Coronary artery (tissue), 2 donors: ENCODE measurements at places on chromosomes 13 and 19.
A peak's percentile ranks its signal among the peaks of the same experiment; 100 is the strongest.

GRCh38 chr19:8041531-8041931 lies 11.0 kb upstream of the CCL25 start:
- DNase-seq: no peak

- no peak for DNase-seq
These were observed 290.4 kb downstream of the SLITRK6 start for GRCh38 chr13:85508683-85509329.

- DNase-seq: no peak
These were observed 7.8 kb downstream of the GPR183 start for GRCh38 chr13:99299256-99299919.

DNA sequence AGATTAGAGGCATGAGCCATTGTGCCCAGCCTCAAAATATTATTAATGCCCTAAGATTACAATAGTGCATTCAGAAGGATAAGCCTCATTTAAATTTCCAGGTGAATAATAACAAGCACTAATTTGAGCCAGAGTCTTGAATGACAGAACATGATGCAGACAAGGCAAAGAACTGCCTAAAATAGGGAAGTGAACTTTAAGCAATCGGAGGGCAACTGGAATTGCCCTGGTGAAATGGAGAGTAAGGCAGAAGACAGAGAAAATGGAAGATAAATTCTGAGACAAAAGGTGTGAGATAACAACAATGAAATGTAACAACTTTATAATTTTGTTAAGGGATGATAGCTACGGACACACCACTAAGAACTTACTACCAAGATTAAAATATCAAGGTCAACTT lies 199.9 kb downstream of the DIAPH3 start:
- DNase-seq: no peak

DNA sequence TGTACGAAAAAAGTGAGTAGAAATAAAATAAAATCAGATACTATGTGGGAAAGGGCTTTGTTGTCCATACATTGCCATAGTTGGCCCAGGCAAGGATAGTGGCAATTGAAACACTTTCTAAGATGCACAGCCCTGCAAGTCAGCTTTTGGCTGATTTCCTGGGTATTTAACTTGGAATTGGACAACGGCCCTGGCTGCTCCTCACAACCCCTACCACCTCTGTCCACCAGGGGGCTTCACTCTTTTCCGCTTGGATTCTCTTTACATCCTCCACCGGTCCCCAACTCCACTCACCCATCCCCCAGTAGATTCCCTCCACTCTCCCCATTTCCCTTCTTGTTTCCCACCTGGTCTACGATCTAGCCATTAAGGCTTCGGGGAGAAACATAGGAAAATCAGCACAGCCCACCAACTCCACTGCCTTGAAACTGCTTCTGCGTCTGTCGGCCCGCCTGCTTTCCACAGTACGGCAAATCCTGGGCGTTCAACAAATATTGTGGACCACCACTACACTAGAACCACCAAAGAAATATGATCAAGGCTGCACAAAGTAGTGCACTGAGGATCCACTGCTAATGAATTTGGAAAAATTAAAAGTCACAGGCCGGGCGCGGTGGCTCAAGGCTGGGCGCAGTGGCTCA lies 48.6 kb upstream of the GTF3A start:
- no peak for DNase-seq

GRCh38 chr13:110400786-110401533 lies 93.9 kb downstream of the COL4A2 start:
- DNase-seq: no peak

DNA sequence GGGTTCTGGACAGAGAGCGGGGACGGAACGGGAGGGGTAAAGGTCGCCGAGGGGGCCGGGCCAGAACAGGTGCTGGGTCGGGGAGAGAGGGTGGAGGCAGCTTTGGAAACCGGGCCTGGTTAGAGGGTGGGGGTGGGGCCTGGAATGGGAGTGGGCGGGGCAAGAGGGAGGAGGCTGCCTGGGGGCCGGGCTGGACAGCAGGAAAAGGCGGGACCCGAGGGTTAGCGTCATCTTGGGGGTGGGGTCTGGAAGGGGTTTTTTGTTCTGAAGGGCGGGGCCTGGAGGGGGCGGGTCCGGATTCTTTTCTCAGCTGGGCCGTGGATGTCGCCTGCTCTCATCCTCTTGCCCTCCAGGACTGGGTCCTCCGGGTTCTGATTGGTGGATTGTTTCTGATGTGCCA lies 4.3 kb upstream of the ZNF813 start:
- DNase-seq: no peak

DNA sequence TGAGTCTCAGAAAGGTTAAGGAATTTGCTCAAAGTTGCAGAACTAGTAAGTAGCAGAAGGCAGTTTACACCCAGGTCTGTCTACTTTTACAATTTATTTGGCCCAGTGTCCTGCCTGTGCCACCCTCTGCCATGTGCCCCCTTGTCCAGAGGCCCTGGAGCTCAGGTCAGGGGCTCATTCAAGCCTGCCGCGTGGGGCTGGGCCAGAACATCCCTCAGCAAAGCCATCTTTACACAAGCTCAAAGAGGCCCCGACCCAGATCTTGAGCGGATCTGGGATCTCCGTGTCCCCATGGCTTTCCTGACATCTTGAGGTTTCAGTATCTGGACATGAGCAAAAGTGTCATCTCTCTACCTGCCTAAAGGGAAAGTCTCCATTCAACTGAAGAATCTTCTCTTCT lies 76.4 kb upstream of the VSTM2B start:
- peak; percentile 24 for DNase-seq

DNA sequence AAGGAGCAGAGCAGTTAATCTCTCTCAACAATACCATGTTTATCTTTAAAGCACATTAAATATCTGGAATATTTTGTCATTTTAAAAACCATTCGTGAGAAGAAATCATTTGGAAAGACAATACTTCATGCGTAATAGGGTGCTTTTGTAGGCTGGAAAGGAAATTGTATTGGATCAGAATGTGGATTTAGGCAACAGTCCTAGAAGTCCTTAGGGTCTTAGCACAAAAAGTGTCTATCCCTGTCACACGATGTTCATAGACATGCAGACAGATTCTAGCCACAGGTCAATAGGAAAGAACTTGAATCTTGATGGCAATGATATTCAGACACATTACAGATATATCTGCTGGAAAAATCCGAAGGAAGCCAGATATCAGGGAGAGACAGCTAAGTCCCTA lies 156.0 kb downstream of the KCTD12 start:
- DNase-seq: no peak

DNA sequence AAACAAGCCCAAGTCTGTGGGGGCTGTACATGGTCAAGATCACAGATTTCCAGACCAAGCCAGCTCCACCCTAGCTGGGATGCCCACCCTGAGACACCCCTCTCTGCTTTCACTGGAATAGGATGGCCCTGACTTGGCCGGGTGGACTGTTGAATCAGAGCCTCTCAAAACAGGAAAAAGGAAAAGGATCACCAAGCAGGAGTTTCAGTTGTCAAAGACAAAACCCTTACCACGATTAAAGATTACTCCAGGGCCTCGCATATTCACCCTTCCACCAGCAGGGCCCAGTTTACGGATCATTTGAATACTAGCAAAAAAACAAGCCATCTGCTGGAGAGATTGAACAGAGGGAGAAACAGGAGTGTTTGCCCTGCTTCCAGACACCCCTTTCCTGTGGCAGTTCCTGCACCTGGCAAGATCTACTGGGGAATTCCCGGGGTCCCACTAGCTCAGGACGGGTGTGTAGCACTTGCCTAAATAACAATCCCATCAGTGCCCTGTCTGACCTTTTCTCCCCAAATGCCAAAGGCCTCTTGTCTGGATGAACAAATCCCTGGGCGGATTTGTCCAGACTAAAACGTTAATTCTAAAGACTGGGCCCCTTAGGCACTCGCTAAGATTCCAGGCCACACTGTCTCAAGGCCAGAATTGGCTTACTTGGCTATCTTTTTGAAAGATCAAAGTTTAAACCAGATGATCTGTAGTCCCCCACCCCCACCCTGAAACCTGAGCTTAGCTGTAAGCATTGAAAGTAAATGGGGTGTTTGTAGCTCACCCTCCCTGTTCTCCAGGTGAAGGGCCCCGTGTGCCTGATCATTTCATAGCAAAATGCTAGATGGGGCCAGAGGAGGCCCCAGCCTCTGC lies 38.4 kb downstream of the ACTN4 start:
- DNase-seq: no peak

DNA sequence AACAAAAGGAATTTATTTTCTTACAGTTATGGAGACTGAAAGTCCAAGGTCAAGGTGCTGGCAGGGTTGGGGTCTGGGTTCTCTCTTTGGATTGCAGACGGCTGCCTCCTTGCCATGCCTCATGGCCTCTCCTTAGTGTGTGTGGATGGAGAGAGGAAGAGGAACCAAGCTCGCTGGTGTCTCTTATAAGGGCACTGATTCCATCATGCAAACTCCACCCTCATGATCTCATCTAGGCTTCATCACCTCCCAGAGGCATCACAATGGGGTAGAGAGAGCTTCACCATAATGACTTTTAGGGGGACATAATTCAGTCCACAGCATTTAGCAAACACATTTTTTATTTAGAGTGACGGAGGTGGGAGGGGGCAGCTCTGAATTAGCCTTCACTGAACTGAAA lies 104.9 kb upstream of the ABCC4 start:
- no peak for DNase-seq

DNA sequence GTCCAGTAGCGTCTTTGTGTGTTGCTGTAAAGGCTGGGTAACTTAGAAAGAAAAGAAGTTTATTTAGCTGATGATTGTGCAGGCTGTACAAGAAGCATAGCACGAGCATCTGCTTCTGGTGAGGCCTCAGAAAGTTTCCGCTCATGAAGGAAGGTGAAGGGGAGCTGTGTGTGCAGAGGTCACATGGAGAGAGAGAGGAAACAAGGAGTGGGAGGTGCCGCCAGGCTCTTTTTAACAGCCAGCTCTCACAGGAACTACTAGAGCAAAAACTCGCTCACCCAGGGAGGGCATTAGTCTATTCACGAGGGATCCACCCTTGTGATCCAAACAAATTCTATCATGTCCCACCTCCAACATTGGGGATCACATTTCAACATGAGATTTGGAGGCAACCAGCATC lies 99.8 kb downstream of the GPR12 start:
- no peak for DNase-seq

GRCh38 chr13:60347174-60347573 lies 49.8 kb upstream of the TDRD3 start:
- DNase-seq: no peak

DNA sequence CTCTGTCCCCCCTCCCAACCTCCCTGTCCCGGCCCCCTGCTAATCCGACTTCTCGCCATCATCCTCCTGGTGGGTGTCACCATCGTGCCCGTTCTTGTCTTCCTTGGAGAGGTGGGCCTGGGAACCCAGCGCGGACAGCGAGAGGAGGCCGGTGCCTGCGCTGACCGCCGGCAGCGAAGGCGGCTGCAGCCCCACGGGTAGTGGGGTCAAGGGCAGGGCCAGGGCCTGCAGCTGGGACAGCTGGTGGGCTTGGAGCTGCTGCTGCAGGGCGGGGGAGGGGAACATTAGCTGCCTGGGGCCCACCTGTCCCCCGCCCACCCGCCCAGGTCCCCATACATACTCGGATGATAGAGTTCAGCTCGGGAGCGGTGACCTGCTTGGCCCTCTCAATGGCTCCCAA lies 8.5 kb downstream of the TLE5 start:
- no peak for DNase-seq

DNA sequence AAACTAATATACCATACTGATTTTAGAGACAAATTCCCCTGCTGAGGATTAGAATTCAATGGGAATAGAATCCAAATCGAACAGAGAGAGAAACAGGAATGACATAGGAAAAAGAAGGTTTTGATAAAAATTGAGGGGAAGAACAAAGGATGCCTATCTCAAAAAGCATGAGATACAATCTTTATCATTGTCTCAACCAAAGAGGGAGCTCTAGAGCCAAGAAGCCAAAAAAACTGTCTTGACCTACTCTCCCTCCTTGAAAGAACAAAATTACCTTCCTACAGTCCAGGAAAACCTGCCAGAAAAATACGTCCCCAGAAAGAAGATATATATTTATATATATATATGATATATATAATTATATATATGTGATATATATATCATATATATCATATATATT lies 39.2 kb upstream of the MIR17HG start:
- no peak for DNase-seq

DNA sequence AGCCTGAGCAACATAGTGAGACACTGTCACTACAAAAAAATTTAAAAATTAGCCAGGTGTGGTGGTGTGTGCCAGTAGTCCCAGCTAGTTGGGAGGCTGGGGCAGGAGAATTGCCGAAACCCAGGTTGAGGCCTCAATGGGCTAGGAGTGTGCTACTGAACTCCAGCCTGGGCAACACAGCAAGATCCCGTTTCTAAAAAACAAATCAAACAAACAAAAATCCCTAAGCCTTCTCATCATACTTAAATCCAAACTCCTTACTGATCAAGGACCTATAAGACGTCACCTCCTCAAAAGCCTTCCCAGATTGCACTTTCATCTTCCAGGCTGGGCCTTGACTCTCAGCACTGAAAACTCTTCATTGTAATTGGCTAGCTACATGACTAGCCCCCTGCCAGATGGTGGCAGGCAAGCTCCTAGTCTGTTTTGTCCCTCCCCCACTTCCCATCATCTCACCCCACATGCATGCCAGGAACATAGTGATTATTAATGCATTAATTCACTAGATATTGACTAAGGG lies 17.5 kb upstream of the NANOS3 start:
- DNase-seq: no peak

DNA sequence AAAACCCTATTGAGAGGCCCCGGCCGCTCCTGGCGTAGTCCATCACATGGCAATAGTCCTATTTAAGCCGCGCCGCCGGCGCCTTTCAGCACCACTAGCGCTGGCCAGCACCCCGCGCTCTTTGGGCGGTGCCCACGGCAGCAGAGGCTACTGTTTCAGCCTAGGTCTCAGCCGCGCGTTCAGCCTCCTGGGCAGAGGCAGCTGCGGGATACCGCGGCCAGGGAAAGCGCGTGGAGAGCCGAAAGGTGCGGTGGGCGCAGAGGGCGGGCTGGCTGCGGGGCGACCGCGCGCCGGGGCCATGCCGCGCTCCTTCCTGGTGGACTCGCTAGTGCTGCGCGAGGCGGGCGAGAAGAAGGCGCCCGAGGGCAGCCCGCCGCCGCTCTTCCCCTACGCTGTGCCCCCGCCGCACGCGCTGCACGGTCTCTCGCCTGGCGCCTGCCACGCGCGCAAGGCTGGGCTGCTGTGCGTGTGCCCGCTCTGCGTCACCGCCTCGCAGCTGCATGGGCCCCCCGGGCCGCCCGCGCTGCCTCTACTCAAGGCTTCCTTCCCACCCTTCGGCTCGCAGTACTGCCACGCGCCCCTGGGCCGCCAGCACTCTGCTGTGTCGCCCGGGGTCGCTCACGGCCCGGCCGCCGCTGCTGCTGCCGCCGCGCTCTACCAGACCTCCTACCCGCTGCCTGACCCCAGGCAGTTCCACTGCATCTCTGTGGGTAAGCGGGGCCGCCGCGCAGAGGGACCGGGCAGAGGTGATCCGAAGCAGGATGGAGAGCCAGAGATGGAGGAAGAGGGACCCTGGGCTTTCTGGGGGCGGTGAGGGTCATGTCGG lies at the start of gene GSX1:
Gene GSX1, plus strand, starts transcription at position 91 of the 826 bp plus-strand sequence. Its CDS starts 208 bp downstream, at position 299.
- DNase-seq: no peak

DNA sequence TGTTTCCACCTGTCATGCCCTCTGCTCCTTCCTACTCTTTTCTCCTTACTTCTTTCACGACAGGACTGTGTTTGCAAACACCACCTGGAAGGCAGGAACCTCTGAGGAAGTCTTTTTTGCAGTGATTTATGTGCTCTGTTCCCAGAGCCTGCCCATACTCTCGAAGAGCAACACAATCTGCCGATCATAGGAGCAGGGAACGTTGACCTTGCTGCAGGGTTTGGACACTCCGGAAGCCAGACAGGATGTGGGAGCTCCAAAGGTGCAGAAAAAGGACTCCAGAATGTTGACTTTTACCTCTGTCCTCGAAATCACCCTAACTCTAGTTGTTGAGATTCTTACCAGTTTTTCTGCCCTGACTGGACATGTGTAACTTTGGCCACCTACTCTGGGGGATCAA lies 8.6 kb upstream of the ZNF181 start:
- no peak for DNase-seq
